ENCODE measurements at places on chromosomes 2 and 18. TPM values are rescaled to one million over a fixed set of nuclear protein-coding genes. Genes with fewer than 3 reads are reported as not detected.

PRKAG3 gene
- not detected for total RNA-seq

ANKRD30B gene
- total RNA-seq = not detected

IL1R2 gene
- not detected for total RNA-seq

SIX3 gene
- not detected for total RNA-seq

KCNJ13 gene
- not detected for total RNA-seq

VWC2L gene
- not detected for total RNA-seq

COL4A3 gene
- not detected for total RNA-seq

SLC5A7 gene
- total RNA-seq = not detected

CHST9 gene
- not detected for total RNA-seq

DOK6 gene
- not detected for total RNA-seq

SALL3 gene
- total RNA-seq = not detected

DNA sequence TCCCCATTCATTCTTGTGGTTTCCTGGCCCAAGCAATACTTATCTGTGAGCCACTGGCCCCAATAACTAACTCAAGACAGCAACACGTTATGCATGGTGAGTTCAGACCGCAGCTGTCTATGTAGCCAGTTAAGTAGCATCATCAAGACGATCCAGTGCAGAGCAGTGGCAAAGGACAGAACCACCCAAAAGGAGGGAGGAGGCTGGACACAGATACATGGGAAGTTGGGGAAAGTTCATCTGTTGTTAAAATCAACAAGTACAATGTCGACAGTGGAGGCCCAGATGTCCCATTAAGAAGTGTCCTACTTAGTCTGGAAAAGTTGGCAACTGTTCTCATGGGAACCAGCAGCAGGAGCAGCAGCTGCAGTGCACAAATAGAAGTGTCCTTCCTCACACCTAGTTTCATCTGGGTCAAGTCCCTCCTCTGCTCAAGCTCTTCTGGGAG lies 106.9 kb upstream of the THOC1 start:
- no peak overlapping the region for H3K4me3 ChIP-seq
- H3K36me3 ChIP-seq = no peaks in the 10 kb centered on the region
- DNase-seq = no peak
- peaks cover 2% of the 10 kb centered on the region for H3K4me1 ChIP-seq
- peaks cover 8% of the 10 kb centered on the region for H3K27me3 ChIP-seq
- H3K27ac ChIP-seq = no peak overlapping the region

- H3K4me3 ChIP-seq = no peak overlapping the region
- DNase-seq = no peak
- no peaks in the 10 kb centered on the region for H3K27me3 ChIP-seq
- no peaks in the 10 kb centered on the region for H3K4me1 ChIP-seq
- no peak overlapping the region for H3K27ac ChIP-seq
- no peaks in the 10 kb centered on the region for H3K36me3 ChIP-seq
Observed at GRCh38 chr2:208990716-208991115, 433.1 kb upstream of the MAP2 start.

- DNase-seq = no peak
- no peaks in the 10 kb centered on the region for H3K4me1 ChIP-seq
- H3K27me3 ChIP-seq = no peaks in the 10 kb centered on the region
Observed at GRCh38 chr2:188307850-188308283, 16.2 kb downstream of the GULP1 start.

DNA sequence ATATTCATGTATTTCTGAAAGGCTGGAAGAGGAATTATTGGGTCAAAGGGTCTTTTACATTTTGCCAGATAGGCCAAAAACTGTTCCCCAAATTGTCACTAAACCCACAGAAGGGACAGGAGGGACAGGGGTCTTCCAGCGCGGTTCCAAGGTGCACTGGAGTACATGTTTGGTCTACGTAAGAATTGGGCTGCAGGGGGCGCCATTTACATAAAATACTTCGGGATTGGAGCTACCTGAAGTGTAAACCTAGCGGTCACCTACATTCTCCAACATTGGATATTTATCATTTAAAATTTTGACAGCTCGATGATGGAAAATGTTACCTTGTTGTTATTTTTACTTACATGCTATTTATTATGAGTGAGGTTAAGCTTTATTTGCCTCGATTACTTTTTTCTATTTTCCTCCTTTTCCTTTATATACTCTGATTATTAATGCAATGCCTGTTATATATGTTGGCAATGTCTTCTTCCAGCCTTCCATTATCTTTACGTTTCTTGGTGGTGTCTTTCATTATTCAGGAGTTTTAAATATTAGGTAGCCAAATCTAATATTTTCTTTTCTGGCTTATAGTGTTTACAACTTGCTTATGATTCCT lies 43.0 kb upstream of the RAB6C start:
- DNase-seq = peak; percentile 71
- no peak overlapping the region for H3K4me3 ChIP-seq
- H3K36me3 ChIP-seq = no peaks in the 10 kb centered on the region
- H3K27me3 ChIP-seq = peaks cover 41% of the 10 kb centered on the region
- H3K27ac ChIP-seq = no peak overlapping the region

- no peak for DNase-seq
- no peak overlapping the region for H3K4me3 ChIP-seq
- H3K27ac ChIP-seq = no peak overlapping the region
- H3K36me3 ChIP-seq = no peaks in the 10 kb centered on the region
Observed at GRCh38 chr18:32244881-32245280, 55.0 kb downstream of the MEP1B start.

GRCh38 chr2:8203364-8203763 lies 478.5 kb upstream of the ID2 start:
- no peak overlapping the region for H3K27ac ChIP-seq
- no peak for DNase-seq
- peaks cover 6% of the 10 kb centered on the region for H3K27me3 ChIP-seq
- no peak overlapping the region for H3K4me3 ChIP-seq

GRCh38 chr2:156580501-156580900 lies 144.3 kb downstream of the GPD2 start:
- no peak for DNase-seq
- peaks cover 14% of the 10 kb centered on the region for H3K4me1 ChIP-seq
- peaks cover 18% of the 10 kb centered on the region for H3K36me3 ChIP-seq
- no peak overlapping the region for H3K27ac ChIP-seq
- H3K4me3 ChIP-seq = no peak overlapping the region

- no peaks in the 10 kb centered on the region for H3K27me3 ChIP-seq
- H3K36me3 ChIP-seq = peaks cover 8% of the 10 kb centered on the region
- H3K4me3 ChIP-seq = no peak overlapping the region
- H3K4me1 ChIP-seq = no peaks in the 10 kb centered on the region
- H3K27ac ChIP-seq = no peak overlapping the region
Observed at GRCh38 chr2:73436019-73436418, 50.4 kb downstream of the ALMS1 start.

GRCh38 chr2:121134728-121135127 lies 150.3 kb downstream of the TFCP2L1 start:
- no peaks in the 10 kb centered on the region for H3K36me3 ChIP-seq
- H3K4me3 ChIP-seq = no peak overlapping the region
- no peak overlapping the region for H3K27ac ChIP-seq

DNA sequence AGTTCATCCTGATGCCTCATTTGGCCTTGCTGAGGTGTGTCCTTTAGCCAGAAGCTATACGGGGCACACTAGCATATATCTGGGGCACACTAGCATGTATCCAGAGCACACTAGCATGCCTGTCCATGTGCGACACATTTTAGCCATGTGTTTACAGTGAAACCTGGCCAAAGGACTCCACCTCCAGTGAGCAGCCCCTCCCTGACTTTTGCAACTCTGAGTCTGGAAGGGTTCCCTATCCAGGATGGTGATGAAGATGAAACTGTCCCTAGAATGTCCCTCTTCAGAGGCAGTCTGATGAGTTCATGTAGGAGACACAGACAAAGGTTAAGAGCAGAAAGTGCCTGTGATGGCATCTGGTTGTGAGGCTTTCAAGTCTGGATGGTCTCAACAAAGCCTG lies 61.4 kb upstream of the LGALSL start:
- peaks cover 16% of the 10 kb centered on the region for H3K27me3 ChIP-seq
- H3K4me1 ChIP-seq = no peaks in the 10 kb centered on the region
- DNase-seq = no peak
- peaks cover 3% of the 10 kb centered on the region for H3K36me3 ChIP-seq
- no peak overlapping the region for H3K4me3 ChIP-seq

GRCh38 chr2:205352094-205352493 lies 330.2 kb upstream of the NRP2 start:
- H3K4me3 ChIP-seq = no peak overlapping the region
- no peaks in the 10 kb centered on the region for H3K27me3 ChIP-seq
- no peak for DNase-seq
- H3K27ac ChIP-seq = no peak overlapping the region
- no peaks in the 10 kb centered on the region for H3K4me1 ChIP-seq

DNA sequence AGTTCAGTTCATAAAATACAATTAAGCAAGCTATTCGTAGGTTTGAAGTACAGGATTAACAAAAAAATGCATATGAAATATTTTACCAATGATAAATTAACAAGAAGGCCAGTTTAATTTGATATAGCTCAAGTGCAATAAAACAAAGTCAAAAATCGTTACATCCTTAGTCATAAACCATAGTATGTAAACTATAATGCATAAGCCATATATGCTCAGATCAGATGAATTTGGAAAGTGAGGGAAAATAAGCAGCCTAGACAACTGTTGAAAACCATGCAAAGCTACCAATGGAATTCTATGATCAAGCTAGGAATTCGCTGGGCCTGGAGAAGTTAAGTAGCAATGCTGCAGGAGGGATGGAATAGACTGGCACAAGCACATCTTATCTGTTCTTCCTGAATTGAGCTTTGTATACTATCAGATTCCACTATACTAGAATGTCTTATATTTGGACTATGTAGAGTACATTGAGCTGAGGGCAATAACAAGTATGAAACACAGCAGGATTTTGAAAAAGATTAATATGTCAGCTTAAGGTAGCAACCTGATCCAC lies 682.0 kb downstream of the IRS1 start:
- H3K4me3 ChIP-seq = no peak overlapping the region
- no peak for DNase-seq
- no peak overlapping the region for H3K27ac ChIP-seq
- no peaks in the 10 kb centered on the region for H3K27me3 ChIP-seq

DNA sequence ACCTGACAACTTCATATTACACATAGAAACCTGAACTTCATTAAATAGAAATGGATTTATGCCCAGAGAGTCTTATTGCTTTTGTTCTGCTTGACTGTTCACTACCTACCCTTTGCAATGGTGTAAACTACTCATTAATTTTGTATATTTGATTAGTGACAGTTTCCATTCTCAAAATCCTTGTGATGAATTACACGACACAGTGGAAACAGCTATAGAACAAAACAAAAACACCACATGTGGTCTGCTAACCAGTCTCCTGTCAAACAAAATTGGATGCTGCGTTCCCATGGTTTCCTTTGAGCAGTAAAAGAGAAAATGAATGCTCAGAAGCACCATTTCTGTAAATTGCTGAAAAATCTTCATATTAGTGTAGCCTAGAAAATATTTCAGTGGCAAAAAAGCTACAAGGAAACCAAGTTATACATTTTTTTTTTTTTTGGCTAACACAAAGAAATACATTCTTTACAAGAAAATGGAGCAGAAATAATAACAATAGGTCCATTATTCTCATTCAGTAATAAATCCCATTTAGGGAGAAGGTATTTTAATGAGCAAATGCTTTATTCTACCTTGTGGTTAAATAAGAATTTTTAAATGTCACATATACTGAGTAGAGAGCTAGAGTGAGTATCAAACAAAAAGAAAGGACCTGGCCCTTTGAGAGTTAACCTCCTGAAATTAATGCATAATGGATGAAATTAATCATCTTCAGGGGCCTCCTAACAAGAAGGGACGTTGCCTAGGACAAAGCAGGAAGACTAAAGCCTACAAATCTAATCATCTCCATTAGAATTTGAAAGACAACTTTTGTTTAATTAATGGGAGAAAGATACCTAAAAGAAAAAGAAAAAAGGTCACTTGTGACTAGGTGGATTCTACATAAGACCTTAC lies 355.1 kb upstream of the ZC3H15 start:
- no peaks in the 10 kb centered on the region for H3K4me1 ChIP-seq
- no peaks in the 10 kb centered on the region for H3K36me3 ChIP-seq
- H3K27me3 ChIP-seq = no peaks in the 10 kb centered on the region
- H3K27ac ChIP-seq = no peak overlapping the region
- H3K4me3 ChIP-seq = no peak overlapping the region

- DNase-seq = no peak
- H3K27ac ChIP-seq = no peak overlapping the region
- H3K4me3 ChIP-seq = no peak overlapping the region
- H3K4me1 ChIP-seq = peaks cover 6% of the 10 kb centered on the region
- H3K27me3 ChIP-seq = peaks cover 2% of the 10 kb centered on the region
Observed at GRCh38 chr2:151029406-151030157, 232.1 kb downstream of the RBM43 start.

- peak overlapping the region; percentile 19 for H3K4me3 ChIP-seq
- H3K27me3 ChIP-seq = no peaks in the 10 kb centered on the region
- peaks cover 39% of the 10 kb centered on the region for H3K36me3 ChIP-seq
- DNase-seq = no peak
Observed at GRCh38 chr18:42025491-42025890, 70.5 kb downstream of the PIK3C3 start.

DNA sequence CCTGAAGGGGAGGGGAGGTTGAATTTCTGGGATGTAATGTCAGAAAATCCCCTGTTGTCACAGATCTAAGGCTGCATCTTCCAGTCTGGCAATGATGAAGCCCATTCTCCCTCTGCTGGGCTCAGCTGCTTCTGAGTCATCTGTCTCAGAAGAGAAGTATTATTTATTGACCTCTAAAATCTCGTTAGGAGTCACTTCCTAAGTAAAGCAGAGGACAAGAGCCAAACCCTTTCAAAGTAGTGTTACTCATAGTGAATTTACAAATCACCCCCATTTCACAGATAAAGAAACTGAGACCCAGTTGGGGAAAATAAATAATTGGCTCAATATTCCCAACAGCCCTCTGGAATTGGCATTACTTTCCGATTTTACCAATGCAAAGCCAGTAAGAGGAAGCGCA lies 167.3 kb upstream of the SKOR2 start:
- no peak for DNase-seq
- no peaks in the 10 kb centered on the region for H3K36me3 ChIP-seq
- H3K4me1 ChIP-seq = no peaks in the 10 kb centered on the region
- peaks cover 35% of the 10 kb centered on the region for H3K27me3 ChIP-seq

- no peaks in the 10 kb centered on the region for H3K4me1 ChIP-seq
- H3K27ac ChIP-seq = no peak overlapping the region
- peaks cover 26% of the 10 kb centered on the region for H3K27me3 ChIP-seq
- no peak overlapping the region for H3K4me3 ChIP-seq
- no peaks in the 10 kb centered on the region for H3K36me3 ChIP-seq
- DNase-seq = no peak
Observed at GRCh38 chr2:191806396-191806795, 40.5 kb downstream of the CAVIN2 start.

GRCh38 chr2:238421695-238422035 lies 5.1 kb upstream of the ASB1 start:
- peaks cover 9% of the 10 kb centered on the region for H3K4me1 ChIP-seq
- H3K27ac ChIP-seq = no peak overlapping the region
- H3K36me3 ChIP-seq = no peaks in the 10 kb centered on the region
- H3K27me3 ChIP-seq = no peaks in the 10 kb centered on the region
- no peak for DNase-seq

- no peaks in the 10 kb centered on the region for H3K27me3 ChIP-seq
- H3K36me3 ChIP-seq = no peaks in the 10 kb centered on the region
- H3K27ac ChIP-seq = no peak overlapping the region
- no peaks in the 10 kb centered on the region for H3K4me1 ChIP-seq
- no peak overlapping the region for H3K4me3 ChIP-seq
- no peak for DNase-seq
Observed at GRCh38 chr2:175769200-175769599, 232.9 kb downstream of the LNPK start.
